ENCODE measurements at places on chromosomes 7 and 10.

- DNase-seq, result no peak
These were observed 134.0 kb upstream of the SEMA3D start for GRCh38 chr7:85320699-85321476.

- DNase-seq, result no peak
These were observed 10.3 kb downstream of the PWWP2B start for GRCh38 chr10:132407243-132407746.

DNA sequence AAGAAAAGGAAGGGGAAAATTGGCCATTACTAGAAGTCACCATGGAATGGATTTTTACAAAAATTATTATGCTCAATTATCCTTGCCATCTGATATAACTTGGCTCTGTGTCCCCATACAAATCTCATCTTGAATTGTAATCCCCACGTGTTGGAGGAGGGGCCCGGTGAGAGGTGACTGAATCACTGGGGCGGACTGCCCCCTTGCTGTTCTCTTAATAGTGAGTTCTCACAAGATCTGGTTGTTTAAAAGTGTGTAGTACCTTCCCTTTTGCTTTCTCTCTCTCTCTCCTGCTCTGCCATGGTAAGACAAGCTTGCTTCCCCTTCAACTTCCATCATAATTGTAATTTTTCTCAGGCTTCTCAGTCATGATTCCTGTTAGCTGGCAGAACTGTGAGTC, 1023.6 kb downstream of the XPNPEP1 start:
- DNase-seq, result no peak

GRCh38 chr7:75652788-75653187, 86.0 kb downstream of the HIP1 start:
- no peak for DNase-seq

DNA sequence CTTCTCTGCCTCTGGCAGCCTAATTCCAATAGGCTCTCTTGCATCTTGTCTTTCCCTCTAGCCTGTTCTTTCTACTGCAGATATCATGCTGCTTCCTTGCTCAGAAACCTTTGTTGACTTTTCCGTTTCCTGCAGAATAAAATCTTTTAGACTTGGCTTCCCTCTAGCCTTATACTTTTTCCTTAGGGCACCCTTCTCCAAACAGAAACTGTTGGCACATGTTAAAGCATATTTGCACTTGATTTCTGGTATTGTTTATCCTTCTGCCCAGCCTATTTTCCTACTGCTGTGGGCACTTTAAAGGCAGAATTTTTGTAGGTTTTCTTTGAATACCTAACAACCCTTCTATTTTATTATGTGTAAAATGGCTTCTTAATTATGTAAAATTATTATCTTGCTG, 4.6 kb downstream of the GNAI1 start:
- DNase-seq, result no peak

DNA sequence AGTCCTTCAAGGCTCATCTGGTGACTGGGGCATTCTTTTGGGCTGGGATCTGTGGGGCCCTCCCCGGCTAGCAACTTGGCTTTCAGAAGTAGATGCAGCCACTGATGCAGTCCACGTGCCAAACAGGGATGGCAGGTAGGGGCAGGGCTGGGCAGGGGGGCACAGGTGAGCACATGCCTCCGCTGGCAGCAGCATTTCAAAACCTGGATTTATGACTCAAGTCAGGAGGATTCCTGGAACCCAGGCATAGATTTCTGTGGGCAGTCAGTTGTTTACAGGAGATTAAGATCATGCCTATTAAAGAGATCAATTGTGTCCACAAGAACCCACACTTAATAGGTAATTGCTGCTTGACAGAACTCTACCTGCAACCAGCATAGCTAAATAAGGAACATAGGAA, 839 bp upstream of the HABP2 start:
- DNase-seq, result no peak

- DNase-seq, result no peak
These were observed 4.8 kb upstream of the LFNG start for GRCh38 chr7:2514473-2515423.

GRCh38 chr7:121966276-121966934, 93.4 kb downstream of the PTPRZ1 start:
- DNase-seq, result no peak

GRCh38 chr10:119443970-119444660, 98.4 kb downstream of the RGS10 start:
- DNase-seq, result no peak

- DNase-seq, result no peak
These were observed 310.4 kb downstream of the EXOC4 start for GRCh38 chr7:133563251-133563650.

GRCh38 chr10:113329121-113329596, 223.7 kb upstream of the HABP2 start:
- DNase-seq, result no peak

DNA sequence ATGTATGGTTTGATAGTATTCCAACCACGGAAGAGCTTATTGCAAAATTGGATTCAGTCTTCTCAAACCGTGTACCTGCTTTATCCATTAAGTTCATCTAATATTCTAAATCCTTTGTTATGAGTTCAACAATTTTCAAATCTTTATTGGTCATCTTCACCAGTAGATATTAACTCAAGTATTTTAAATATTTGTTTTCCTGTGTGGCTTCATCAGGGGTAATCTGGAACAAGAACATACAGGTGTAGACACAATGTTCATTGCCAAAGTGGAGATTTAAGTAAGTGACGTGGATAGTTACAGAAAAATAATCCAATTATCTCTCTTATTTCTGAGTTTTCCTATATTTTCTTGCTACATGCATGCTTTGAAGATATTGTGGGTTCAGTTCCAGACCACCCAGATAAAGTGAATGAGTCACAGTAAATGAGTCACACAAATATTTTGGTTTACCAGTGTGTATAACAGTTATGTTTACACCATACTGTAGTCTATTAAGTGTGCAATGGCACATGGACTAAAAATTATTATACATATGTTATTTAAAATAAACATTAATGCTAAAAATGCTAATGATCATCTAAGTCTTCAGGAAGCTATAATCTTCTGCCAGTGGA, 429.0 kb upstream of the POT1 start:
- DNase-seq, result no peak

DNA sequence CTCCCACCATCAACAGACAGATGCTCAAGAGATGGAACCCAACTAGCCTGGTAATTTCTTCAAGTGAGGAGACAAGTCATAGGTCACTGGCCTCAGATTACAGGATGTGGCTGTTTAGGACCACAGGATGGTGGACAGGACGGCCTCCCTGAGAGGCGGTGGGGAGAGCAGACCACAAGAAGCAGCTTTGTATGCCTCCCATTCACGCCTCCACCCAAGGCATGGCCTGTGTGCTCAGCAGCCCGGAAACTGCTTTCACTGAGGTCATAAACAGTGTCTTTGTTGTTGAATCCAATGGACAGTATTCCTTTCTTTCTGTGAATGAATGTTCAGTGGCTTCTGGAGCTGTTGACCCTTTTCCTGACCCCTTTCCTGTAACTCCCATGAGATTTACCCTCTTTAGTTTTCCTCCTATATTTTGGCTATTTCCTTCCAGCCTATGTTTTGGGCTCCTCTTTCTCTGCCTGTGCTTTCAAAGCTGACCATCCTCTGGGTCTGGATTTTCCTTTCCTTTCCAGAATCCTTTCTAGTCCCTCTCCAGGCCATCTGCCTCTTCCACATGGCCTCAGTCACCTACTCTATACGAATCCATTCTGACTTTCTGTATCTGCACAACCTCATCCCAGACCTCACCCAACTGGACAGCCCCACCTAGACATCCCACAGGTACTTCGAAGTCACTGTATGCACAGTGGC, 32.4 kb upstream of the INPP5F start:
- no peak for DNase-seq

DNA sequence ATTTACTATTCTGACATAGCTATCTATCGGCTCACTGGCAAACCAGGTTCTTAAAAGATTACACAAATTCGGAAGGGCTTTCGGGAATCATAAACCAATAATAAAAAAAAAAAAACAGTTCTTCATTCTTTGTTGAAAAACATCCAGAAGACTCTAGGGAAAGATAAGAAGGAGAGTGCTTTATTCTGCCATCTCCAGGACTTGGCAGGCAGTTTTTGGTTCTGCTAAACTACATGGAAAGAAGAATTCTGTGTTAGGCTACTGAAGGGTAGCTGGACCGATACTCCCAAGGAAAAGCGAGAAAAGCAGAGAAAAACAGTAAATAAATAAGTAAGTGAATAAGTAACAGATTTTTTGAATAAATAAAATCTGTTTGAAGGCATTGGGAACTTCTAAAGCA, 423.5 kb upstream of the KLF6 start:
- no peak for DNase-seq

DNA sequence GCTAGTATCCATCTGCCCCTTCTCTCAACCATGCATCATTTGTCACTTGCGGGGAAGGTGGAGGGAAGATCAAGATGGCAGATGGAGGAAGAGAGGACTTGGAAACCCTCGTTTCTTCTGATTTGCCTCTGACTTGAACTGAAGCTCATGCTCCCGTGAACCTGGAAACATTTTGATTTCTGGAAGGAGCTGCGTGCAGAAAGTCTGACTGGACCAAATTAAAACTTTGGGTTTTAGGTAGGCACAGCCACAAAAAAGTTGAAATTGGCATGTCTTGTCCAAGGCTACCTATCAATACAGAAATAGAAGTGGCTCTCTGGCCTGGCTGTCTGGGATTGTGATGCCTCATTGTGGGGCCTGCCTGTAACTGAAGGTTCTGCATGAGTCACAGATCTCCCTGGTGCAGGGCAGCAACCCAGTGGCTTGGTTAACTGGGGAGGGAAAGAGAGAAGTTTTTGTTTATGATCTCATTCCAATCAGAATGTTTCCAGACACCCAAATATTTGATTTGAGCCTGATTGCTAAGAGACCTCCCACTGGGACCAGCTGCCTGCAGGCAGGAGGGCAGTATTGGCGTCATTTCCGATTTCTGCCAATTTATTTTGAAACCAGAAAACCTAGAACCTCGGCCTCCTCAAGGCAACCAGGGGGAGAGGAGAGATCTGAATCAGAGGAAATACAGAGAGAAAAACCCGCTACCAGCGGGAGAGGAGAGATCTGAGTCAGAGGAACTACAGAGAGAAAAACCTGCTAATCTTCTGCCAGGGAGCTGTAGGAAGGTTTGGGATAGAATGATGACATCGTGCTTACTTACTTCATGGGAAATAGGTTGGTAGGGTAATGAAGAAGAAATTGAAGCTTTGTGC, 363.6 kb downstream of the ANKRD30A start:
- no peak for DNase-seq

DNA sequence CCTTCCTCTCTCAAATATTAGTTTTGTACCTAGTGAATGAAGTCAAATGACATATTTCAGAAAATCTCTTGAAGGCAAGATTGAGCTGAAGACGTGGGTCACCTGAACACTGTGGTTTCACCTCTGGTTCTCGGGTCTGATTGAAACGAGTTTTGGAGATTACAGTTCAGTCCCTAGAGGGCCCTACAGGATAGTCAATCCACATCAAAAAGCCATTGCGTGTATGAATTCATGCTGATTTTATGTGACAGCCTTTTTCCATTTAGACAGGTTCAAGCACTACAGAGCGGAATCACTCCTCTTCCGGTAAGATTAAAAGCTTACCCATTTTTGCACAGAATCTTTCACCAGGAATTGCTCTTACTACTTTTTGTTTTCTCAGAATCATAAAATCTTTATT, 62.2 kb downstream of the VIM start:
- DNase-seq, result peak; percentile 26
